CD4-positive, alpha-beta T cell treated with Interleukin-2 at 100 ng/mL for 4 hours (primary cell): ENCODE measurements at places on chromosomes 2 and 18.

- no peak for DNase-seq
Measured at GRCh38 chr2:239393388-239393940, 7.4 kb downstream of the HDAC4 start.

DNA sequence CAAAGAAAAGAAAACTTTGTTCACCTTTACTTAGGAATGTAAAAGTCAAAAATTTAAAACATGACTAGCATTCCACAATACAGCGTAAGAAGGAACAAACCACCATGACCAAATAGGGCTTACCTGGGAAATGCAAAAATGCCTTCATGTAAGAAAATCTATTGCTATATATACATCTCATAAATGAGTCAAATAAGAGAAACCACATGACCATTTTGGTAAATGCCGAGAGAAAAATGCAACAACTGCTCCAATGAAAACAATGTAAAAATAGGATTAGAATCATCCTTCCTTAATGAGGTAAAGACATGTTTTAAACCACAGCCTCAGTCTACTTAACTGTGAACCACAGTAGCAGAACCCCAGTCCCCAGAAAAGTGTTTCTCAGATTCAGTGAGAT, 49.4 kb downstream of the TGOLN2 start:
- DNase-seq = no peak

DNA sequence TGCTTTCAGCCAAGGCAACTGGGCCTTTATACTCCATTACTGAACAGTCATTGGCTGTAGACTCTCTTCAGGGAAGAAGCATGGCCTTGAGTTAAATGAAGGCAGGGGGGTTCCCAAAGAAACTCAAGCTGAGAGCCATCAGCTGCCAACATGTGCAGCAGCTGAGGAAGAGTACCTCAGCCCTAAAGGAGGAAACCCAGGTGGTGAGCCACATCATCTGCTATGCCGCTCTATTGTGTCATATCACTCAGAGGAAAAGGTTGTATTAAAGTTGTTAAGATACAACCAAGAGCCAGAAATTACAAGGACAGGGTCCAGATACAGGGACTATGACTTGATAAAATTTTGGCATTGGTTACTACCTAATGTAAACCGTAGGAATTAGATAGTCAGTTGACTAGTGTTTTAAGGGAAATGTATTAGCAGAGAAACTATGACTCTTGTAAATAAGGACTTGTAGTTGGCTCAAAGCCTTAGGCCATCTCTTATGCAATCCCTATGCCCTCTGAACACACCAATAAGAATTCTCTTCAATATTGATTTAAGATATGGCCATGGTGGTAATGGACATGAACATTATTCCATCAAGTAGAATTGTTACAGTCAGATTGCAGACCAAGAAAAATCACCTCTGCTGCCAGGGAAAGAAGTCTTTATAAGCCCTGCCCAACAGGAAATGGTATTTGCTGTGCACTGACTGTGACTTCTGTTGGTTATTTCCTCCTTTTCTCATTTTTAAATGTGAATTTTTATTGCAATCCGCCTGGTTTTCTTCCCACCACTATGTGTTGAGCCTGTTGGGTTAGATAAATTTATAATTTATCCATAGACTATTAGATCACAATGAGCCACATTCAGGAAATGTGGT, 9.2 kb upstream of the LRPPRC start:
- no peak for DNase-seq

DNA sequence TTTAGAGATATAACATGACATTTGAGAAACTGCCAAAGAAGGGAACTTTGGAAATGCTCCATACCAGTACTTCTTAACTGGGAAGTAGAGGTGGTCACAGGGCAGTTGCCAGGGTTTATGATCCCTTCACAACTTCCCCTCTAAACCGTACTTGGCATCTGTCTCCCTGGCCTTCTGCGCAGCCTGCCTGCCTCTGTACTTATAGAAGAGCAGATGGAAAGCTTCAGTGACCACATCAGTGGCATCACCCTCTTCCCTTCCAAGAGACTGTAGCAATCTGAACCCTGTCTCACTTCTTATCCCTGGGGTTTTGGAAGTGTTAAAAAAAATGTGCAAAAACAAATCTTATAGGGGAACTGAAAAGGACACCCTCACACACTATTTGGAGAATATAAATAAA, 64.1 kb downstream of the EIF2AK3 start:
- DNase-seq = no peak

- DNase-seq = no peak
Measured at GRCh38 chr2:16713011-16713423, 47.4 kb upstream of the CYRIA start.

GRCh38 chr2:55604027-55604565, 13.3 kb downstream of the PPP4R3B start:
- DNase-seq = no peak

GRCh38 chr2:30209227-30209626, 22.1 kb upstream of the LBH start:
- DNase-seq = no peak

DNA sequence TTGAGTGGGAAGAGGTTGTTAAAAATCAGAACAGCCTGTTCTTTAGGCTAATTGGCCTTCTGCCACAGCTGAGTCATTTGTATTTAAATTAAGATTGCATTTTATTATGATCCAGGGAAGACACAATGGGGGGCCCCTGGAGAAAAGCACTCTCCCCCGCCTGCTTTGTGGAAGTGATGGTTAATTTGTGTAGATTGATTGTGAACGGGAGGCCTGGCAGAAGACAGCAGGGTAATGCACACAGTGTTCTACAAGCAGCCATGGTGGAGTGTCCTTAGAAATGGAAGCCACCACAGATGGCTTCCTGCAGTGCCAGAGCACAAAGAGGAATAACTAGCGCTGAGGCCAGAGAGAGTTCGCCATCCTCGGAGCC, 19.6 kb downstream of the RAMP1 start:
- DNase-seq = no peak

DNA sequence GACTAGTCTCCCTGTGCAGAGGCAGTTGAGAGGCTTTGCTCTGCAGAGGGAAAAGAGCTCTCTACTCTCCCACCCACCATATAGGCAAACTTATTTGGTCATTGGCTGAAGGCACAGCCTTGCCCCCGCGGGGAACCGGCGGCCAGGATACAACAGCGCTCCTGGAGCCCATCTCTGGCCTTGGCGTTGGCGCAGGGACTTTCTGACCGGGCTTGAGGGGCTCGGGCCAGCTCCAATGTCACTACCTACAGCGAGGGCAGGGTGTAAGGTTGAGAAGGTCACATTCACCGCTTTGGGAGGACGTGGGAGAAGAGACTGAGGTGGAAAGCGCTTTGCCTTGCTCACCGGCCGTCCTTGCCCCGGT, 2.2 kb downstream of the ONECUT2 start:
- DNase-seq = no peak

DNA sequence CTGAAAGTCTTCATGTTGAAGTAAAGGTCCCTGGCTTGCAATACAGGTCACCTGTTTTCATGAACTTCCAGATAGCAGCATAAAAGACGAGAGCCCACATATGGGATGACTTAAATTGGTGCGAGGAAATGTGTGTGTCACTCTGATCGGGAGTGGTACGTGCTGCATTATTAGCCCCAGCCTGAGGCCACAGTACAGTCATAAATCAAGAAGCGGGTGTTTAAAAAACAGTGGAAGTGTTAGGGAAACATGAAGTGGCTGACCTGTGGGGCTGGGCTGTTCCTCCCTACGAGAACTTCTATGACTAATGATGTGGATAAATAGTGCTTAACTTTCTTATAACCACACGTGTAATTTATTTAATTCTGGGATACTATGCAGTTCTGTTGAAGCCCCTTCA, 24.4 kb downstream of the RDH14 start:
- DNase-seq = no peak

DNA sequence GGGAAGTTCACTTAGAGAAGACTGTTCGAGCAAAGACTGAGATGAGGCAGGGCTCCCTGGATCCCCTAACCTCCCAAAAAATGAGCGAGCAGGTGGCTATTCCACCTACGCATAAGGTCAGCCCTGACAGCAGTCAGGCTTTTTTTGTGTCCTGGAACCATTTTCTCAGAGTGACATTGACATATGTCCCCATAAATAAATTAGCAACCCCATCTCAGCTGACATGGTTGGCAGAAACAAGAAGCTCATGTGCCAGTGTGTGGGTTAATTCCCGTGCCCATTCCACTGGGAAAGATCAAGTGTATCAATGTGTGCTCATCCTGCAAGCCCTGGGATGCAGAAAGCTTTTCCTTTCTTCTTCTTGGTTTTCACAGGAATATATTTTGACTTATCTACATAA, 740.4 kb upstream of the CELF4 start:
- DNase-seq = no peak

- no peak for DNase-seq
Measured at GRCh38 chr2:120619579-120619978, 116.1 kb upstream of the GLI2 start.

GRCh38 chr2:122639711-122640110, 884.3 kb downstream of the TSN start:
- no peak for DNase-seq
